ENCODE measurements at places on chromosomes 13 and 19.

GRCh38 chr13:26406791-26407190, 150.7 kb upstream of the WASF3 start:
- no peak for DNase-seq

- DNase-seq: peak; percentile 53
These were observed 2.5 kb downstream of the BSG start for GRCh38 chr19:574658-575526.

DNA sequence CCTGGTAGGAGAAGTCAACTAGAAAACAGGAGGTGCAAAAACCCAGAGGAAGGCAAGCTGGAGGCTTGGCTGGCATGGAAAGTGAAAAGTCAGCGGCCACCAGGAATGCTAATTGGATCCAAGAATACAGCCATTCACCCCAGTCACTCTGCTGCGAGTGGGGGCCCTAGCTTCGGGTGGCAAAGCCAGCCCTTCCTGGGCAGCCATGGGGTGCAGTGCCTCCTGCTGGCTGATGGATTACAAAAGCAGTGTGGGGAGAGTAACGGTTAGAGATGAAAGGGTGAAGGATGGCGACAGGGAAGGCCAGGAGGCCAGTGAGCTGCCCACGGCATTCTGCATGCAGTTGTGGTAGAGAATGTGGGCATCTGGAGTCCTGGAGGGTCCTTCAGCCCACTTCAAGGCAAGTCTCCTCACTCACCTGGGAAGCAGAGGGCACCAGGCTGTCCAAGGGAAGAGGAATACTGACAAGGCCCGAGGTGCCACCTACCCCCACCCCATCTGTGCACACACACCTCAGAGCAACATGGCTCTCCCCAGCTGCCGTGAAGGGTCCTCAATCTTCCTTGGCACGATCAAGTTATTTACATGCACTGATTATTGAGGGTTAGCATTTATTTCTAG, 20.3 kb upstream of the EPHX3 start:
- peak; percentile 48 for DNase-seq

- DNase-seq: no peak
These were observed 11.1 kb upstream of the NFIX start for GRCh38 chr19:12984143-12984627.

GRCh38 chr13:43767341-43767931, 19.3 kb downstream of the ENOX1 start:
- peak; percentile 14 for DNase-seq

GRCh38 chr19:42242512-42243409, at the start of gene GSK3A:
TSS of gene GSK3A (minus strand) at chr19:42242602. CDS start at chr19:42242465, 137 bp downstream.
- peak; percentile 99 for DNase-seq

GRCh38 chr19:3440082-3440481, 40.2 kb downstream of the SMIM24 start:
- DNase-seq: peak; percentile 23

- DNase-seq: no peak
These were observed 2.8 kb downstream of the SEMA6B start for GRCh38 chr19:4556597-4557127.

DNA sequence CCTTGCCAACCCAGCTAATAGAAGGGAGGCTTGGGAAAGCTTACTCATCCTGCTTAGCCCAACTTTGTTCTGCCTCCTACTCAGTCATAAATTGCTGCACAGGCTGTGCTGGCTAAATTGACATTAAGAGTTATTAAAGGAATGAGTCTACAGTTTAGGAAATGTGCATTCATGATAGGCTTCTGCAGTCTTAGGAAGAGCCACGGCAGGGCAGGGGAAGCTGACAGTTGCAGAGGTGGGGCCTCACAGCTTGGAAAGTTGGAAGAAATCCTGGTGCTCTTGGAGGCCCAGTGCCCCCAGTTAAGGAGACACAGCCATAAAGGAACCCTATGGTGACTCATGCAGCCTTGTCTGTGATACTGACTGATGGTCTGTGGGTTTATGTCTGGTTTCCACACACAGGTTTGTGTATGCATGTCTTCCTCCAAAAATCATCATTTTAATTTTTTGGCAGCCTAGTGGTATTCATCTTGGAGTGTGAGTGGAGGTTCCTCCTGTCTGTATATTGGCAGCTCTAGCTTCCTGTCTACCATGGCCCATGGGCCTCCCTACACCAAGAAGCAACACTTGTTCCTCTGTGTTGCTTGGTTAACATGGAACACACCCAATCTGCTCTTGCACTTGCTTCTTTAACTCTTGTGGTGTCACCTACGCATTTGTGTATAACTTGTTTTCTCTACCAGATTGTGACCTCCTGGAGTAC, 135.0 kb upstream of the KL start:
- no peak for DNase-seq

DNA sequence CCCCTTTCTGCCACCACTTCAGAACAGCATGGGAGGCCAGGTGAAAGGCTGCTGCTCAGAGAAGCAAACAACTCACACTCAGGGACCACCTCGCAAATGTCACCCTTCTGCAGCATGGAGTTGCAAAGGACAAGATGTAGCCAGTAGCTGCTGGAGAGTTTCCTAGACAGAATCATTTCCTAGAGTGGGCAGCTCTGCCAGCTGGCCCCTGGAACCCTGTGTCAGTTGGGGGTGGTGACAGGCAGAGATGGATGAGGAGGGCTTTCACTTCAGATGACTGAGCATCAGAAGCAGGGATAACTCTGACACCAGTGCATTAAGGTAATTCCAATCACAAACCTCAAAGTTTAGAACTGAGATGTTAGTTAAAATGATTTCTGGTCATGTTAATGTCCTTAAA, 34.4 kb upstream of the EPHX3 start:
- no peak for DNase-seq

DNA sequence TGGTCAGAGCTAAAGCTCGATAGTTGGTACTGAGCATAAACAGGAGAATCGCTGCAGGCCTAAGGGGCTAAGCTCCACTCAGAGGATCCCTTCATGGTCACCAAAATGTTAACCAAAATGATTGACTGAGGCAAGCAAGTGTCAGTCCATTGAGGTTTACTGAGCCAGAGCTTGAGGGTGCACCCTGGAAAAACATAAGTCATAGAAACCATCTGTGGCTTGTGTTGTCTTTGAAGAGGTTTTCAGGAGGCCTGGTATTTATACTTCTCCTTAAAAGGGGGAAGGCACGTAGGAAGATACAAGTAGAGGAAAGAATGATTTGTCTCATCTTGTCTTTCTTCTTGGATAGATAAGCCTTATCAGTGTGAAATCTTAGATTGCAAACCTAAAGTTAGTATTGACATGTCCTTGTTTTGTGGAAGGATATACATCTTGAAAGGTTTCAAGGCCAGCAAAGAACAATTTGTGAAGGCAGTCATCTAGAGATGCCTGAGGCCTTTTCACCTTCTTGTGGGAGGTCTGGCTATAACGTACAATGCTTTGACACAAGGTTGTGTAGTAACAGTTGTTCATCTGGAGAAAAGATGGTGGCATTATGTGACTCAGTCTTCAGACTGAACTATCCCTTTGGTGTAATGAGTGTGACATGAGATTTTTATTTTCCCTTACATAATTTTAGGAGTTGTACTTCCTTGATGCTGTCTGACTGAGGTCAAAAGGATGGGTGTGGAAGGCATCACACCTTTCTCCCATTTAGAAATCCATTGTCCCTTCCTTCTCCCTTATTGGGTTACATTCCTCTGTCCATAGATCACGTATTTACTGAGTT, 14.7 kb upstream of the CEACAM6 start:
- DNase-seq: no peak

GRCh38 chr13:113967206-113967720, 6.6 kb downstream of the C13orf46 start:
- no peak for DNase-seq

- no peak for DNase-seq
These were observed 132.8 kb upstream of the MYO16 start for GRCh38 chr13:108496362-108497210.

DNA sequence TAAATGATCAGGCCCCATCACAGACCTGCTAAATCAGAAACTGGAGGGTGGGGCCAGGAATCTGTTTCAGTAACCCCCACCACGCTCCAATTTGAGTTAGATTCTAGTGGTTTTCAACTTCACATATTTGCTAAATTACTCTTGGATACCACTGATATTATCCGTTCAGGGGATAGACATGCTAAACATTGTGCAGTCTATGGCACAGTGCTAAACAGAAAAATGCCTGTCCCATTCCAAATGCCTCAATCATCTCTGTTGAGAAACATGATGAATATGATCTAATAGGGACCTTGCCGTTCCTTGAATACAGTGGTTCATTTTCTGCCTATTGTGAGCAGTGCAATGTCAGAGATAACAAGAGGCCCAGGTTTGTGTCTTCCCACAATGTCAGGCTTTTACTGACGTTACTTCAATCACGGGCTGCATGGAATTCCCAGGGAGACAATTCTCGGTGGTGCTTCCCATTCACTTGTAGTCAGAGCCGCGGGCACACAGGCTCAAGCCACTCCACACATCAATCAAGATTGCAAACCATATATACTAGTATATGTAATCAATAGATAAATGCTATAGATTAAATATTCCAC, 52.7 kb downstream of the MYO16 start:
- DNase-seq: no peak

GRCh38 chr19:1151917-1152587, 22.0 kb downstream of the SBNO2 start:
- no peak for DNase-seq

DNA sequence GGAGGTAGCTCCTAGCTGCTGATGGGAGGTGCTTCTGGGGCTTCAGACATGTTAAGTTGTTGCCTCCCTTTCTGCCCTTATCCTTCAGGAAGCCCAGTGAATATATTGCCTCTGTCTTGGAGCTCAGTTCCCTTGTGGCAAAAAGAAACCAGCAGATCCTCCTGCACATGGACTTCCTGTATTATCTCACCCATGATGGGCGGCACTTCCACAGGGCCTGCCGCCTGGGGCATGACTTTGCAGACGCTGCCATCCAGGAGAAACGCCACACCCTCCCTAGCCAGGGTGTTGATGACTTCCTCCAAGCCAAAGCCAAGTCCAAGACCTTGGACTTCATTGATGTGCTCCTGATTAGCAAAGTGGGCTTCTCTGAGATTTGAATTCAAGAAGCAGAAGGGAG, 6.0 kb upstream of the CYP4F12 start:
- no peak for DNase-seq

DNA sequence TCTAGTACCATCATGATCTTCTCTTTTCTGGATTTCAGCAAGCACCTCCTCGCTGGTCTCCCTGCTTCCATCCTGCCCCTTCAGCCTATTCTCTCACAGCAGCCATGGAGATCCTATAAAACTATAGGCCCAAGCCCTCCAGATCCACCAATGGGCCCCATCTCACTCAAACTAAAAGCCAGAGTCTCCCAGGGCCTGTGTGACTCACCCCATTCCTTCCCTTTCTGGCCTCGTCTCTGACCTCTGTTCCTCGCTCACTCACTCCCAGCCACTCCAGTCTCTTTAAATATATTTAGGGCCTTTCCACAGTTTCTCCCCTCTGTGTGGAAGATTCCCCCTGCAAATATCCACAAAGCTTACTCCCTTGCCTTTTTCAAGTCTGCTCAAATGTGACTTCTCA, 89.7 kb downstream of the HSPH1 start:
- DNase-seq: no peak

DNA sequence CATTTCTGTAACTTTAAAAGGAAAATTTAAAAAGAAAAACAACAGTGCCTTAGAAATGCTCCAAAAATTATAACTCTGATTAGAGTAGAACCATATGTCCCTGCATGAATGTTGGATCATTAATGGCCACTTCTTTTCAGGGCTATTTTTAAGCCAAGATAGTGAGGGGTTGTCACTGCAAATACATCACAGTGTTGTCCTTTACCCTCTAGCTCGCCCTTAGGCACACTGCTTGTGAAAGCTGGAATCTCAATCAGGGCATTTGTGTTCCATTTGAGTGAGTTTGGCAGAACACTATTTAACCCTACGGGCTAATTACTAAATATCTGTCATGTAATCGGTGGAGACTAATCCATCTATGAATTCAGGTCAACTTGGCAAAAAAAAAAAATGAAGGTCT, 212.2 kb downstream of the NHLRC3 start:
- no peak for DNase-seq

- DNase-seq: no peak
These were observed 384.5 kb upstream of the GPC6 start for GRCh38 chr13:92842145-92842544.

GRCh38 chr13:95642028-95642621, 2.4 kb downstream of the DZIP1 start:
- peak; percentile 4 for DNase-seq

- DNase-seq: no peak
These were observed 26.5 kb upstream of the FOXO1 start for GRCh38 chr13:40692946-40693345.

DNA sequence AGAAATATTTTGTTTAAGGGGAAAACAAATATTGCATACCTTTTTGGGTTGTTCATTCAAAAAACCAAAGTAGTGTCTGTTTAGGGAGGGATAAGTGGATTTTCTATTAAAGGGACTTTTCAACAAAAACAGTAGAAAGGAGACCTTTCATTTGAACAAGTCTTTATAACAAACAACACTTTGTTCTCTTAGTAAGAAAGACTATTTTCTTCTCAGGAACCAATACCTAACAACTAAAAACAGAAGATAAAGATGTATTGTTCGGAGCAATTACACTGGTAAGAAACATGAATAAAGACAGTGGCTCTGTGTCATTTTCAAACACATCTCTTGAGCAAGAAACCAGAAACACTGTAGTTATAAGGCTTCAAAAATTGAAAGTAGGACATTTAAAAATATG, 1610.1 kb upstream of the PCDH20 start:
- no peak for DNase-seq

- DNase-seq: no peak
These were observed 349.7 kb downstream of the LIG4 start for GRCh38 chr13:107865643-107866031.

DNA sequence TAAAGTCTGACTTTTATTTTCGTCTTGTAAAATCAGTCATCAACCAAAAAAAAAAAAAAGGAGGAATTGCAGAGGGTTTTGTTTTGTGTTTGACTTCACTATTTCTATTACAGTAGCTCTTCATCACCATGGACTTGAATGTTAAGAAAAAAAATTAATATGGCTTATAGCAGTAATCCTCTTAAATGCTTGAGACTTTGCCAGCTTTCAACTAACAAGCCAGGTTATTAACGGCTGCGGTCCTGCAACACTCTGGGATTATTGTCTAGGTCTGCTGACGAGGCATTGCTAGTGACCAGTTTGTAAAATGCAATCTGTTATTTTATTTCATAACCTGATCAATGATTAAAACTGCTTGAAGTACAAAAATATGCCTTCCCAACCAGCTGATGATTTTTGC, 647.2 kb upstream of the KLHL1 start:
- no peak for DNase-seq

- DNase-seq: no peak
These were observed 122.3 kb upstream of the ZNF536 start for GRCh38 chr19:30249911-30250310.

DNA sequence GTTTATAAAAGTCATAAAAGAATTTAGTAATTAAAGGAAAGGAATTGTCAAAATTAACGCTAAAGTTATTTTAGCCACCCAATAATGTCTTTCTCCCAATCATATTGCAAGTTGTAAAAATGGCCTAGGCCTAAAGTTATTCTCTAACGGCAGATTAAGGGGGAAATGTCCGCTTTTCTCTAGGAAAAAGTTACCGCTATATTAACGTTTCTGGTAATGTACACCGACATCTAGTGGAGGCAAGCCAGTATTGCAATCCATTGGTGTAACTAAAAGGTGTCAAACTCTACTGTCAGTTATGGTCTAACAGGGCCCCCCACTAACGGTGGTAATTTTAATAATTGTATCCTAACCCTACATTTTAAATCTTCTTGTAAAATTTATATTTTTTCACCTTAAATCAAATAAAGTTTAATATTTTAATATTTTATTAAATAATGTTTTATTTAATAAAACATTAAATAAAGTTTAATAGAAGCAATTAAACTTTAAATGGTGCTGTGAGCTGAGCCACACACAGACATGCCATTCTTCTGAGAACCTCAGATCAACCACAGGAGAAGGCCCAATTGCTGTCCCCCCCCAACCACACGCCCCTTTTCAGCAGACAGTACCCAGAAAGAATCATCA, 35.9 kb upstream of the ZSCAN5A start:
- DNase-seq: no peak

All from substantia nigra (tissue), 51 donors.